Naive B cell (primary cell): ENCODE measurements at places on chromosomes 4 and X. TPM values are rescaled to one million over a fixed set of nuclear protein-coding genes. Genes with fewer than 3 reads are reported as not detected.

Gene RNF175
- not detected for polyA plus RNA-seq

Gene AFF1
- polyA plus RNA-seq, result 33.1 TPM

GRCh38 chr4:136818811-136819330 is 713.4 kb downstream of the PCDH18 start:
- DNase-seq, result no peak

GRCh38 chr4:26069218-26069617 is 155.2 kb downstream of the SMIM20 start:
- DNase-seq, result no peak

GRCh38 chr4:120869613-120870278 is 52.8 kb downstream of the PRDM5 start:
- DNase-seq, result no peak

Gene CCKAR
- not detected for polyA plus RNA-seq

GRCh38 chr4:164779811-164780216 is 25.9 kb downstream of the SMIM31 start:
- no peak for DNase-seq
